ENCODE measurements at places on chromosomes 3 and 15.
A peak's percentile ranks its signal among the peaks of the same experiment; 100 is the strongest.

GRCh38 chr3:139329364-139329850 is 14.4 kb upstream of the MRPS22 start:
- DNase-seq: peak; percentile 56

DNA sequence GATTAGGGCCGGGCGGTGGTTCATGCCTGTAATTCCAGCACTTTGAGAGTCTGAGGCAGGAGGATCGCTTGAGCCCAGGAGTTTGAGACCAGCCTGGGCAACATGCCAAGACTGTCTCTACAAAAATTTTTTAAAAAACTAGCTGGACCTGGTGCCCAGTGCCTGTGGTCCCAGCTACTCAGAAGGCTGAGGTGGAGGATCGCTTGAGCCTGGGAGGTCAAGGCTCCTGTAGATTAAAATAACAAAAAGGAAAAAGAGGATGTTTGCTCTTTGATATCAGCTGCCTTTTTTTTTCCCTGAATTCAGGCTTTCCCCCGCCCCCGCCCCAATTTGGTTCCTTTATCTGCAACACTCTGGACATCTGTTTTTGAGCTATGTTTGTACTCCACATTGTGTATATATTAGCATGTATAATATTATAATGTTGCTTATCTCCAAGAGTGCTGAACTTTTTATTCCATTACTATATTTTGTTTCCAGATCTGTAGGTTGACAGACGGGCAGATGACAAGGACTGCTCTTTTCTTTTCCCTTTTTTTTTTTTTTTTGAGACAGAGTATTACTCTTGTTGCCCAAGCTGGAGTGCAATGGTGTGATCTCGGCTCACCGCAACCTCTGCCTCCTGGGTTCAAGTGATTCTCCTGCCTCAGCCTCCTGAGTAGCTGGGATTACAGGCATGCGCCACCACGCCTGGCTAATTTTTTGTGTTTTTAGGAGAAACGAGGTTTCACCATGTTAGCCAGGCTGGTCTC is 4.6 kb downstream of the SNAP23 start:
- DNase-seq: no peak

DNA sequence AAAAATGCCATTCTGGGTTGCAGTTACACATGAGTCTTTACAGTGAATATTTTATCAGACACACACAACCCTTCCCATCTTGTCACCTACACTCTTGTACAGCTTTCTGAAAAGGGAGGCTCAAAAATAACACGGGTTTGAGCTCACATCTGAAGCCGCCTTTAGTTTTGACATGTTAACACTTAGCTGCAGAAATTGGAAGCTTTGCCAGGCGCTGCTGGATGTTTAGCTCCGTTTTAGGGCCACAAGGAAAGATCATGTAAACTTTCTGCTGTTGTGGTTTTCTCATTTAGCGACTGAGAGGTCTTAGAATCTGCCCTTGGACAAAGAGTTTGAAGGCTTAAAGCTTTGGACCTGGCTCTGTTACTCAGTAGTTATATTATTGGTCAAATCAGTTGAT is 120.1 kb downstream of the OXNAD1 start:
- no peak for DNase-seq

- no peak for DNase-seq
These were observed 1.4 kb downstream of the EPHB1 start for GRCh38 chr3:134796281-134797056.

DNA sequence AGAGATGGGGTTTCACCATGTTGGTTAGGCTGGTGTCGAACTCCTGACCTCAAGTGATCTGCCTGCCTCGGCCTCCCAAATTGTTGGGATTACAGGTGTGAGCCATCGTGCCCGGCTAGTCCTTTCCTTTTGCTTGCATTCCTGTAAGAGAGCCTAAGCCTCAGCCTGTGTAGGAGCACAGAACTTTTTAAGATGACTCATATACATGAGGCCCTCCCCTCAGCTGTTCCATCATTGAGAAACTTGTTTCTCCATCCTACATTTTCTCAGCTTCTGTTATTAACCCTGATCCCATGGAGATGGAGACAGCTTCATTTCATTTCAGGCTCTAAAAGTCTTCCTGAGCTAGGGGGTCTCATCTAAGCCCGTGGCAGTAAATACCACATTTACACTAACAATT is 123.3 kb downstream of the PLOD2 start:
- DNase-seq: no peak

- DNase-seq: no peak
These were observed 593.3 kb downstream of the FHIT start for GRCh38 chr3:60657972-60658371.

DNA sequence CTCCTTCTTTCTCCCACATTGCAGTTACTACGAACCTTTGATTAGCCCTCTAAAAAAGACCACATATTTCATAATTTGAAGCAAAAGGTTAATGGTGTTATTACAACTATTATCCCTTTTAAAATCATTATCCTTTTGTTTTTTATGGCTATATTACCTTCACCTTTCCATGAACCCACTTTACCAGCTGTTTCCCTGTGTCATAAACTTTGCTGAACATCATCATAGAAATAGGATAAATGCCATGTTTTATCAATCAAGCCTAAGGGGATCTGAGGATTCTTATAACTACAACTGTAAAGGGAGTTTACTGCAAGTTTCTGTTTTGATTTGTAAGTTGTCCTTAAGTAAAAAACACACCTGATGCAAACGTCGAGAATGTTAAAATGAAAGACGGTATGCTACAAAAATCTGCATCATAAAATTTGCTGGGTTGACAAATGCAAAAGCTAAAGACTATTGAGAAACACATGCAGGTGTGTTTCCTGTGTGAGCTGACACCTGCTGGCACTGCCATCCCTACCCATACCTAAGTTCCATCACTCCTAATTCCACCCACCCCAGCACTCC is 39.1 kb upstream of the ARRDC4 start:
- DNase-seq: no peak

DNA sequence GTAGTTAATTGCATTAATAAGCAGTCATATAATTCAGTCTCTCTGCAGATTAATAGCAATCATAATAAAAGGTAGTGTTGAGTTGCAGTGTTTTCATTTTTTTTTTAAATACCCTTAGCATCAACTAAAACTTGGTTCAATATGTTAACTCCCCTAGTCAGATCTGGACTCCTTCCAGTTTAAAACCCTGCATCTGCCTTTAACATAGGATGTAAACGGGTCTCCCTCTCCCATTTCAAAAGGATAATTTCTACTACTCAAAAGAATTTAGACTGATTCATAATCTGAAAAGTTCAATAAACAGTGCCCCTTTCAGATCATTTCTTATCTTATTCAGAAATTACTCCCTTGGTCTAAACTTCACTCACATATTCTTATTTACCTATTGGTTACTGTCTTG is 11.4 kb downstream of the CPOX start:
- DNase-seq: no peak

DNA sequence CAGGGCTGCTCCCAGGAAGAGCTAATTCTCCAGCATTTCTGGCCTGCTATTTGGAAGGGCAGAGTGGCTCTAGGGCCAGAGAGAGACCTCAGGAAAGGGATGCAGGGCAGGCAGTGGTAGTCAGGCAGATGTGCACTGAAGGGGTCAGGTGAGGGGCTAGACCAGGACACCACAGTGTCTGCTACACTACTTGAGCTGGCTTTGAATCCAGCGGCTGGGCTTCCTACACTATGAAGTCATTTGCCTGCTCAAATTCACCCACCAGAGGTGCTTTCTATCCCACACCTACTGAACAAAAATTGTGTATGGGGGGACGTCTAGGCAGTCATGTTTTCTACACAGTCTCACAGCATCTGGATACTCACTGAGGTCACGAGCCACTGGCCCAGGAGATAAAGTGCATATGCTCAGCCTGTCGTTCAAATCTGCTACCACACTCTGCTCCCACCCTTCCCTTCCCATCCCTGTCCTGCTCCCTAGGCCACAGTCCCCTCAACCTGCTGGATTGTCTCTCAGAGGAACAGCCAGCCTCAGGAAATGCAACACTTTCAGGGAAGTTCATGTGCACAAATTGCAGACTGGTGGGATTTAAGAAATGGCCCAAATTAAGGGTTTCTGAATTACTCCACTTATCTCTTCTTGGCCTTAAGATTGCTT is 49.9 kb upstream of the SLC6A11 start:
- no peak for DNase-seq

GRCh38 chr3:174822320-174822719 is 36.8 kb upstream of the NAALADL2 start:
- DNase-seq: no peak

DNA sequence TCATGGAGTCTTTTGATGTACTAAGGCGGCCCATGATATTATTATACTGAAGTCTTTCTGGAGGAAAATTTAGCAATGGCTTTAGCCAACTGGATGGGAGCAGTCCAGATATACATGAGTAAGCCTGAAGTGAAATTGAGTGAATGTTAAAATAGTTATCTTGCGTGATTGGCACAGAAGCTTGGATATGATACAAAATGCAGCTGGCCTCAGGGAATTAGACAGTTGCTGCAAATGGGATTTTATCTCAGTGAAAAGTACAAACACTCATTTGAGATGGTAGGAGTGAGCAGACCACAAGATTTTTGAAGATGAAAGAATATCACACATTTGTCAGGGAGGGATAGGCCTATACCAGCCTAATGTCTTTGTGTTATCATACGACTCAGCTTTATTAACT is 8.9 kb downstream of the LMOD3 start:
- no peak for DNase-seq

DNA sequence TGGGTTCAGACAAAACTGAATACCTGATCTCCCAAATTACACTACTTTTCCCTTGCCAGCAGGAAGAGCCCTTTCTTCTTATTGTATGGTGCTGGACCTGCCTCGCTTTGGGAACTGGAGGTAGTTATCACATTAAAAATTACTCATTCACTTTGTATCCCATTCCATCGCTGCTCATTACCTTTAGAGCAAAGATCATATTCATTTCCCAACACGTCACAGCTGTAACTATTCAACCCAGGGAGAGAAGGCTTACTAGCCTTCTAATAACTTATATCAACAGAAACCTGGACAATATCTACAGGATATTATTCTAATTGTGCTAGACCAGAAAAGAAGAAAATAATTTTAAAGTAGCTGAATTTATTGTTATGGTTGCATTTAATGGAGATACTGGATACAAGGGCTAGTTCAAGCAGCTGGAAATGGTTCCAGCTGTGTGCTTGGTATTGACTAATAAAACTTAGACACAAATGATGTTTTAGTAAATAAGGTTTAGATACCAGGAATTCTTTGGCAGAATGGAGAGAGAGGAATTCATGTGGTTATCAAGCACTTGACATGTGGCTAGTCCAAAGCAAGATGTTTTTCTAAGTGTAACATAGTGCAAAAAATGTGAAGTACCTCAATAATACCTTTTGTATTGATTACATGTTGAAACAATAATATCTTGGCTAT is 656.3 kb downstream of the ROBO1 start:
- no peak for DNase-seq

DNA sequence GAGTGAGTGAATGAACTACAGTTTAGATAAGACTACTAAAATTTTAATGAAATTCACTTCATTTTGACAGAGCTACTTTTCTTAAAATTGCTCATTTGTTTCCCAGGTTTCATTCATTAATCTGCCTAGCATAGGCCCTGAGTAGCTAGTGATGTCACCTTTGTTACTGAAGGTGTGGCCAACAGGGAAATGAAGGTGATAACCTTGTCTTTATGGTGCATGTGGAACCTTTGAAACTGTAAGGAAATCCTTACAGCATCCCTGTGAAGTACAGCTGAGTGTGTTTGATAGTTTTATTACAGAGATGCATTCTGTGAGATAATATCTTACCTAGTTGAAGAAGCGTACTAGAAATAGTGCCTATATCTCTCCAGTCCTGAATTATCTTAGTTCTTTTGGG is 112.9 kb downstream of the AKAP13 start:
- no peak for DNase-seq

DNA sequence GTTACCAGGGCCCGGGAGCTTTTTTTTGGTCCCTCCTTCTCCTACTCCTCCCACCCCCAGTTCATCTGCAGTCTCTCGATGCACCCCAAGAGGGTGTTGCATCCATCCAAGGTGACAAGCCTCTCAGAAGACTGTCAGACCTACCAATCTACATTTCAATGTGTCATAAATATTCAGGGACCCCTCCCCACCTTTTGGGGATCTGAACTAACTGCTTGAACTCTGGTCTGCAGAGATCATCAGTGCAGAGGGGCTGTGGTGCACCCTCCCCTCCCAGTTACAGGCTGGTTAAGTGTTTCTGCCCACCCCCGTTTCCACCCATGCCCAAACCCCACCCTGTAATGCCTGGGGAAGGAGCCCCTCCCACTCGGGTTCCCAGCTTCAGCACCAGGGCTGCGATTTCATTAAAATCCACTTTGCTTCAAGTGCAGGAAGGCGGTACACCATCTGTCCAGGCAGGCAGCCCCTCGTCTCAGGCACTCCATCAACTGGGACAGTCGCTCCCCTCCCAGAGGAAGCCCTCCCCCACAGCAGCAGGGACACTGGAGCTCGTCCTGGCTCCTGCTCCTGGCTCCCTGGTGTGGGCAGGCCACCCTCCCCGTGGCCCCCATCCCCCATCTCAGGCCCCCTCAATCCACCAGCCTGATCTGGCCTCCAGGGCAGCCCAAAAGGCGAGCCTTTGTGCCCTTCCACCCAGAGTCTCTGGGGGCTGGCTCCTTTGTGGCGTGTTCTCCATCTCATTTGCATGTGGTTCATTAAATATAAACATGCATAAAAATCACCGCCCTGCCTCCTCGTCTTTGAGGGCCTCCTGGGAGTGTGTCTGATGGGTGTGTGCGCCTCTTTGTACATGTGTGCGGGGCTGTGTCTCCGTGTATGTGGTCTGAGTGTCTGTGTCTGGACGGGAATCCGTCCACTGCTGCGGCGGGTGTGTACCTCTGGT is 32.3 kb downstream of the RNU5B-1 start:
- no peak for DNase-seq

DNA sequence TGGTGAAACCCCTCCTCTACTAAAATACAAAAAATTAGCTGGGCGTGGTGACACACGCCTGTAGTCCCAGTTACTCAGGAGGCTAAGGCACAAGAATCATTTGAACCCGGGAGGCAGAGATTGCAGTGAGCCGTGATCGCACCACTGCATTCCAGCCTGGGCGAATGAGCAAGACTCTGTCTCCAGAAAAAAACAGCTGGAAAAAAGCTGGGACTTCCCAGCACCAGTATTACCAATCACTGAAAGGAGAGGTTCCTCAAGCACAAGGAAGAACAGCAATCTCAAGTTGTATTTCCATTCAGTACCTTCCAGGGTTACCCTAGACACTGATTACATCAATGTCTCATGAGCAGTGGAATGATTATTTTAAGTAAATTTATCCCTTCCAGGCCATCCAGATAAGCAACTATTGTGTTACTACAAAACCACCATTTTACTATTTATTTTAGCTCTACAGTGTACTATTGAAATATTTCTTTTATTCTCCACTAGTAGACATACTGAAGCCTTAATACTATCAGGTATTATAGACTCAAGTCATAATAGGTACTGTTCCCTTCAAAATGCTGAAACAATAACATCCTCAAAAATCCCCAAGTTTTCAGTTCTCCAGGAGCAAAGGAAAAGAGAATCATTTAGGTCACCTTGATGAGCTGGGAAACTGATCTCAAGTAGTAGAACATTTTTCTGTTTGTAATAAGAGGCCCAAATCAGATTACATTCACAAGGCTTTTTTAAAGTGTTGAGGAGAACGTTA is 54.8 kb upstream of the VGLL4 start:
- DNase-seq: no peak
